ENCODE measurements at places on chromosomes 3 and 15.

DNA sequence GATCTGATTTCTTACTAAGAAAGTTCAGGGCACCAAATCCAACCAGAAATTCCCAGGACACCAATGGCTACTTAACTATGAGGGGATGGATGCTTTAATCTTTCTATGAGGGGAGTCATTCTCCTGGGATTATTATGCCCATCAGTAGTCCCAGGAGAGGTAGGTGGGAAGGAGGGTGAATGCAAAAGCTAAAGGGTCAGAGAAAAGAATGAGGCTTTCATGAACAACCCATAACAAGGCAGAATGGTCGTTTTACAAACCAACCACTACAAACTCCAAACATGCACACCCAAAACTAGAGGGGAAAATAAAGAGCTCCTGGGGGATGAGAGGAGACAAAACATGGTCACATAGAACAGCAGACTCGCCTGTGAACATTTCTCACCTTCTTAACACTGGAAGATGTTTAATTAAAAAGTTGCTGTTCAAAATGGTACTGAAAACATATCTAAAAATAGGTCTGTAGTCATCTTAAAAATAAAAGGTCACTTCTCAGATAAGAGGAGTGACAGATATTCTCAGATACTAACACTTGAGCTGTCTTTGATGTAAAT is 3.7 kb downstream of the STARD9 start:
- DNase-seq: no peak

GRCh38 chr3:123576122-123576521 is 8.7 kb downstream of the HACD2 start:
- DNase-seq: peak; percentile 12

DNA sequence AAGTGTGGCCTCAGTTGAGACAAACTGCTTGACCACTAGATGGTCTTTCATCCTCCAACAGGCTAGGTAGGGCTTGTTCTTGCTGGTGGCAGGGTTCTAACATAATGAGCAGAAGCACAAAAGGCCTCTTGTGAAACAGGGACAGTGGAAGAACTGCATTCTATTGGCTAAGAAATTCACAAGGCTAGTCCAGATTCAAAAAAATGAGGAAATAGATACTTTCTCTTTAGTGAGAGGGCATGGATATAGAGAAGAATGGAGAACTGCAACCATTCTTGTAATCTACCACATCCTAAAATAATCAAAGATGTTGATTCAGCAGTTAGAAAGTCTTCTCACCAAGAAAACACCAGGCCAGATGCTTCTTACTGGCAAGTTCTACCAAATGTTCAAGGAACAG is 143.7 kb upstream of the LRIG1 start:
- DNase-seq: no peak

DNA sequence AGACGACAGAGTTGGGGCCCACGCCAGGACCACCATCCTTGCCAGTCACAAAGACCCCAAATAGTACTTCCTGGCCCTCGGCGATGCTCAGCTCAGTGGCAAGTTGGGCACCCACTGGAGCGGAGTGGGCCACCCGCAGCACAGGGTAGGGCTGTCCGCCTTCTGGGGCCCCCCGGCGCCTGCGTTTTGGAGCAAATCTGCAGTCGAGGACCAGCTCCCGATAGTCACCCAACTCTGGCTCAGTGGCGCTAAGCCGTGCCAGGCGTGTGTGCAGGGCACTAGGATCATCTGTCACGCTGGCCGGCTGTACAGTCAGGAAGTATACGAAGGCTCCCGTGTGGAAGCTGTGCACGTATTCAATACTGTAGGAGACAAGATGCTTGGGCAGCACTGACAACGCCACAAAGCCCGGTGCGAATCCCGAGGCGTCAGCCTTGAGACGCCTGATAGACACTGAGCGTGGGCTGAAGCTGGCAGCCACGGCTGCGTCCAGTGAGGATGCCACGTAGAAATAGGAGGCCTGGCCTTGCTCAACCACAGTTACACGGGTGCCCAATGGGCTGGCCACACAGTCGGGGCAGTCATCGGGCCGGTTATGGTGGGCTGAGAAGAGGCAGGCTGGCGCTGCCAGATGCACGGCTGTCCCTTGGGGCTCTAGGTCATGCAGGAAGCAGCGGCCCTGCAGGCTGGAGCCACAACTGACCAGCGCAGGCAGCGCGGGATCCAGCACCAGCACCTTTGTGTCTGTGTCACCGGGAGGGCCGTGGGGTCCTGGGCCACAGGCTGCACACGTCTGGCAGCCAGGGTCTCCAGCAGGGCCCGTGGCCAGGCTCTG is 945 bp downstream of the MST1R start:
- DNase-seq: no peak

- DNase-seq: no peak
Observed at GRCh38 chr15:40398413-40398873, 7.2 kb upstream of the IVD start.

GRCh38 chr3:106257172-106257571 is 388.4 kb upstream of the CBLB start:
- no peak for DNase-seq

DNA sequence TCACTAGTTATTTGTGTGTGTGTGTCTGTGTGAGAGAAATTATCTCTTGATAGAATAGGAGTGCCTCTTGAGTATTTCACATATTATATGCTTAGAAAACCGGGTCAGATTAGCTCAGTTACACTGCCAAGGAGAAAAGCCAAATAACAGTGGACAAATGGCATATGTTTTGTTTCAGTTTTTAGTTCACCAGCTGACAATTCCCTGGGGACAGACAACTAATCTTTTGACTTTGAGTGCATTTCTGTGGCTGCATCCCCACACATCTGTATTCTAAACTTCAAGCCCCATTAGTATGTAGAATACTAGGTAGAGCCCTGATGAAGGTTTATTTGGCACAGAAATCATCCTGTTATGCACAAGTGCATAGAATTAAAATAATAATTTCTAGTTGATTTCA is 227.7 kb upstream of the CNTN3 start:
- DNase-seq: no peak

DNA sequence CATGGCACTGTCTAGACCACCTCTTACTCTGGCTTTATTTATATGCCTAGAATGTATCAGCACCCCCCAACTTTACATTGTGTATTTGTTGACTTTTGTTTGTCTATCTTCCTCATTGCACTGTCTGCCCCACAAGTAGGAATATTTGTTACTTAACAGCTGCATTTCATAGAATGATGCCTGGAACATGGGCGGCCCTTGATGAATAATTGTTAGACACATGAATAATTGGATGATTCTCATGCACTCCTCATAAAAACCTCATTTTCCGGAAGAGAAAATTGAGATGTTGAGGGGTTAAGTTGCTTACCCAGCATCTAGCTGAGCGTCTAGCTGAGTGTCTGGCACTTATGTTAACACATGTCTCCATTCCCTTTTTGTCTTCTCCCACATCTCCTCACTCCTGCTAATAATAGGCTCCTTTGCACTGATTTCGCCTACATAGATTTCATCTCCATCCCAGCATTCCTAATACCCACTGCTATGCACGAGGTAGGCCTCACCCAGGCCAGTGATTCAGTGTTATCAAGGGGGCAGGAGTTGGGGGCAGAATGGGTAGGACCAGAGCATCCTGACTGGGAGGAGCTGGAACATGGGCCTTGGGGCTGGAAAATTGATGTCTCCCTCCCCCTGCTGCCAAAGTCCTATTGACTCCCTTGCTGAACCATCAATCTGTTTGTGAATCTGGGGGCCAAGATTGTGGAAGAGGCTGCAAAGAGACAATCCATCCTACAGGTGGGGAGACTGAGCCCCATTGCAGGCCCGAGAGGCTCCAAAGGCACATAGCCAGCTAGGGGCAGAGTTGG is 7.8 kb upstream of the WNT7A start:
- DNase-seq: no peak

GRCh38 chr3:186088335-186088734 is 20.6 kb downstream of the ETV5 start:
- no peak for DNase-seq

DNA sequence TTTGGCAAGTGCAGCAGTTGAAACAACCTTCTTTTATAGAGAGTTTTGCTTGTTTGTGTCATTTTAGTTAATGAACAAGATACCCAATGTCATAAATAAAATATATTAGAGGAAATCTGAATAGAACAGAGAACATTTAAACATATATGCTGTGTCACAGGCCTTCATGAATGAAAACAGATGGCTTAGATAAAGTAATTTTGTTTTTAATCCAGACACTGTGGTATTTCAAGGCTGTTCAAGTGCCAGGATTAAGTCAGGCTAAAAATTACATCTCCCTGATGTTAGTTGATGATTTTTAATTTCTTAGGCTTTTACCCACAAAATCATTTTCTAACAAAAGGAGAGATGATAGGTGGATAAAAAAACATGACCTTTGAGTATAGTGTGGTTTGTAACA is 4.9 kb upstream of the ACKR4 start:
- no peak for DNase-seq

DNA sequence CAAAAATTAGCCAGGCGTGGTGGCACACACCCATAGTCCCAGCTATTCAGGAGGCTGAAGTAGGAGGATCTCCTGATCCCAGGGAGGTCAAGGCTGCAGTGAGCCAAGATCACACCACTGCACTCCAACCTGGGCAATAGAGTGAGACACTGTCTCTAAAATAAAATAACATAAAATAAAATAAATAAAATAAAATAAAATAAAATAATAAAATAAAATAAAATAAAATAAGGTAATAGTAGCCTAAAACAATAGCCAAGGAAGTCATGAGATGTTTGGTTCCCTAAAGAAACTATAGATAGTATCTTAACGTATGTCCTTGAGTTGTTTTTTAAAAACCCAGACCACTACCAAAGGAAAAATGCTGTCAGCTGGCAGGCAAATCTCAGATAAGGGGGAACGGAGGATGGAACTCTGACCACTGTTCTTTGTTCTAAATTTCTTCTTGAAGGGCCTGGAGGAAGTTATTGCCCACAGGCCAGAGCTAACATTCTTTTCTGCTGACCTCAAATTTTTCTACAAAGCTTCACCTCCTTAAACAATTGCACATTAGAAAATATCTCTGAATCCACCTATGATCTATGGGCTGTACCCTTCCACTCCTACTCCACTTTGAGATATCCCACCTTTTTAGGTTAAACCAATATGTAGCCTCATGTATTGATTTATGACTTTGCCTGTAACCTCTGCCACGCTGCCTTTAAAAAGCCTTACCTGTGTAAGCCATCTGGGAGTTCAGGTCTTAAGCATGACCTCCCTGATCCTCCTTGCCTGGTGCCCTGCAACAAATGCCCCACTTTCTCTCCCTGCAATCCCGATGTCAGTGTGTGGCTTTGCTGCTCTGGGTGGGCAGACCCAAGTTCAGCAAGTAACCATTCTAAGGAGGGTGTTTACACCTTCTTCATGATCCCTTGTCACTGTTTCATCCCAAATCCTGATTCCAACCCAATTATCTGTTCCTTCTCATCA is 126.2 kb upstream of the BHLHE40 start:
- DNase-seq: no peak

GRCh38 chr15:70399204-70399603 is 301.5 kb upstream of the TLE3 start:
- DNase-seq: no peak

GRCh38 chr3:53303957-53304356 is 43.4 kb downstream of the DCP1A start:
- DNase-seq: no peak

- no peak for DNase-seq
Observed at GRCh38 chr3:101043687-101044078, 50.5 kb upstream of the ABI3BP start.

- no peak for DNase-seq
Observed at GRCh38 chr3:196965112-196965803, 3.4 kb downstream of the PIGZ start.

DNA sequence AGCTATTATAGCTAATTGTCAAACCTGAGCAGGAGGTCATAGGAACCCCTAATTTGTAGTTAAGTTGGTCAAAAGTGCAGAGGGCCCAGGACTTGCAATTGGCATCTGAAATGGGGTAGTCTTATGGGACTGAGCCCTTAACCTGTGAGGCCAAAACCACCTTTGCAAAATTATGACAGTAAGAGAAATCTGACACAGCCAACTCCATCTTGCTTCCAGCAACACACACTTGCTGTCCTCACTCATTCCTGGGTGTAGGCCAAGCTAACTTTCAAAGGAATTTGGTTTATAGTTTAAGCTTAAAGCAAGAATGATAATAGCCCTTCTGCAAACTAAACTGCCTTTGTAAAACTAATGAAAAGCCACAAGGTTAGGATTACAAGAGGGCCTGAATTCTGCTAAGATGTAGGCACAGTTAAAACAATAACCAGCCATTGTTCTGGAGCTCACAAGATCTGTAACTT is 57.6 kb upstream of the FRMD4B start:
- DNase-seq: no peak

GRCh38 chr3:39067286-39067685 is 15.5 kb downstream of the WDR48 start:
- peak; percentile 66 for DNase-seq

DNA sequence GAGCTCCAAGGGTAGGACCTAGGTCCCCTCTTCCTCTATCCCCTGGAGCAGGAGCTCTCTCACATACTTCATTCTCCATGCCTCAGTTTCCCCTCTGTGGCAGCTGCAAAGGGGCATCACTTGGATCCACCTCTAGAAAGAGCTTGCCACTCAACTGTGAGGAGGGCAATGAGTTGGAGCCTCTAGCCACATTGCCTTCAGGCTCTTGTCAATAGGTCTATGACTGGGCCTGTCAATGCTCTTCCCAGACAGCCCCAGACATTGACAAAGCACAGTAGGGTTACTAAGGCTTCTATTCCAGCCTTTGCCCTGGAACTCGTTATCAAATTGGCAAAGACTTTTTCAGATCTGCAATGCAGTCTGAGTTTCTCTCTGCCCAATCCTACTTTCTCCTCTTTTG is 4.4 kb upstream of the VIPR1 start:
- DNase-seq: no peak

GRCh38 chr3:134522541-134522940 is 36.7 kb downstream of the CEP63 start:
- no peak for DNase-seq

- peak; percentile 96 for DNase-seq
Observed at GRCh38 chr3:74599564-74599963, 14.9 kb downstream of the CNTN3 start.

DNA sequence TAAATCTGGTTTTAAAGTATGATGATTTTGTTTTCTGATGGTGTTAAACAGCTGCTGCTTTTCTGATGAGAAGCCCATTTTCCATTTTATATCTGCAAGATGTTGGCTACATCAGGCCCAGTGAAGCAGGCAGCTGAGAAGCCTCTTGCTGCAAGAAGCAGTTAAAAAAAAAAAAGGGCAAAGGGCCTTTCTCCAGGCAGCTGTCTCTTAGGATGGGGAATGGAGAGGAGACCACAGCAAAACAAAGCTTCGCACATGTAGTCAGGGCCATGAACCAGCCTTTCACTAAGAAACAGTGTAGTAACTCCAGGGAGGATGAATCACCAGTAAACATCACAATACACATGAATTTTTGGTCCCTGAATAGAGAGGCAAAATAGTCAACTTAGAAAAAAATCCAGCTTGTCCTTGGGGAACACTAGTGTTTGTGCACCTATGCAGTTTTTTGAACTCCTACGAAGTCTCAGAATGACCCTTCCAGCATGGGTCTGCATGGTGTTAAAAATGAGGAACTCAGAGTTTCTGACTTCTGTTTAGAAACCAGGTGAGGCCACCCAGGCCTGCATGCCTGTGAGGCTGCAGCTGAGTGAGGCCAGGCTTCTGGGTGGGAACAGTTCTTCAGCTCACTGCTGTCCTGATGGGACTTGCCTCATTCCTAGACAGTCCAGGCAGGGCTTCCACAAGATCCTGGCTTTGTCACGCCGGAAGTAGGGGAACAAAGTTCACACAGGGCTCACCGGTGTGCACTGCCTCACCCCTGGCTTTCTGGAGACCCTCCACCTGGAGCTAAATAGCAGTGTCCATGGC is 518.7 kb downstream of the MCTP2 start:
- DNase-seq: peak; percentile 5

All from mammary epithelial cell (primary cell).